ENCODE measurements at places on chromosomes 7 and 10.

DNA sequence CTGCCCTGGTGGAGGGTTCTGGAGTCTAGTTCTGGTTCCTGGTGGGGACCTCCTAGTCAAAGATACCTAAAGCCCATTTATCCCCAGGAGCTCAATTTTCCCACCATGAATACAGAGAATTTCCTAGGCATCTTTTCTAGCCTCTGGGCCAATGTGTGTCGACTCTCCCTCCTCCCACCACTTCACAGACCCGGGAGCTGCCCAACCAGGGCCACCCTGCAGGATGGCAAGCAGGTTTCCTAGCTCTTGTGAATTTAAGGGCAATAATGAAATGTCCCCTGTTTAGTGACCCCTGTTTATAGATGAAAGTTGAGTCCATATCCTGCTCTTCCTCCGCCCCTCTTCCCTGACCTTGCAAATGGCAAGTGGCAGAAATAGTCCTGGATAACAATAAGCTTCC, 9.4 kb downstream of the DLX5 start:
- DNase-seq, result no peak

GRCh38 chr10:4067531-4067930, 282.5 kb upstream of the KLF6 start:
- DNase-seq, result no peak

DNA sequence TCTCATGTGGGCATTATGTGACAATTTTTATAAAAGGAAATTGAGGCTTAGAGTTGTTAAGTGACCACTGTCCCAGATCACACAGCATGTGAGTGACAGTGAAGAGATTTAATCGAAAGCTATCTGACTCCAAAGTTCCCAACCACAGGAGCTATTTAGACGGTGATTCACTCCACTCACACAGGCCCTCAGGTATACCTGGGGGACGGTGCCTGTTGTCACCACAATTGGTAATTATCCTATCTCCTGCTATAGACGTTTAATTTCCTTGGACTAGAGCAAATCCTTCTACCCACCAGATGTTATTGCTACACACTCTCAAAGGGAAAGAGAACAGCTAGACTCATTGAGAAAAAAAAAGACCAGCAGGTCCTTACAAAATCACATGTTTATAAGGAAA, 145.5 kb downstream of the KLF6 start:
- DNase-seq, result no peak

DNA sequence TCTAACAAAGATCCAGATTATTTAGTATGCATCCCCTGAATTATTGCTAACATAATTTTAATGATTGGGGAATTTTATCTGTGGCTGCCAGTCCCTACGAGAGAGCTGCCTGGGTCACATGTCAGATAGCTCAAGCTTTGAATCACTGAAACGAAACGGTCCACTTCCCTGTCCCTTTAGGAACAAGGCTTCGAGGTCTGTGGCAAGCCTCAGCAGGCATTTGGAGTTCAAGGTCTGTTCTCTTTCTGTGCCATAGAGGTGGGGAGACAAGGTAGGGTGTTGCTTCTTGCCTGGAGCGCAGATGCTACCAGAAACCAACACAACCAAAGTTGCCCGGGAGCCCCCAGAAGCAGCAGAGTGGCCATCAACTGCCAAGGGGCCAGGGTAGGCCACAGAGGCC, 13.9 kb upstream of the SH2D4B start:
- no peak for DNase-seq

GRCh38 chr10:69813632-69814031, 11.9 kb downstream of the COL13A1 start:
- DNase-seq, result no peak

GRCh38 chr7:66403564-66403963, 198.4 kb downstream of the TPST1 start:
- DNase-seq, result no peak

DNA sequence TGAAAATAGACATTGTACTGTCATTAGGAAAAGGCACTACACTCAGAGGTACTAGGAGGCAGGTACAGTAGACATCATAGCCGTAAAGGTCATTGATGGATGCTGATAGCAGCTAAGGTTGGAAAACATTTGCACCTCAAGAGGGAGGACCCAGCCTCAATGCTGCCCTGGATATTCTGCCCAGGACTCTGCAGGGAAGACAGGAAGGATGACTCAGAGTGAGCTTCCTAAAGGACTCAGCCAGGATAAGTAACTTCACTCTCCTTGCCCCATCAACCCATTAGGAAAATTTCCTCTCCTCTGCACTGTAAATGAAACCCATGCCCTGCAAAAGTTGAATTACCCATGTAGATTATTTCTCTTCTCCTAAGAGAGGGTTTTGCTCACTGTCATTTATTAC, 617.9 kb upstream of the MKI67 start:
- no peak for DNase-seq

GRCh38 chr10:70970830-70971229, 82.5 kb upstream of the PCBD1 start:
- DNase-seq, result peak; percentile 7

DNA sequence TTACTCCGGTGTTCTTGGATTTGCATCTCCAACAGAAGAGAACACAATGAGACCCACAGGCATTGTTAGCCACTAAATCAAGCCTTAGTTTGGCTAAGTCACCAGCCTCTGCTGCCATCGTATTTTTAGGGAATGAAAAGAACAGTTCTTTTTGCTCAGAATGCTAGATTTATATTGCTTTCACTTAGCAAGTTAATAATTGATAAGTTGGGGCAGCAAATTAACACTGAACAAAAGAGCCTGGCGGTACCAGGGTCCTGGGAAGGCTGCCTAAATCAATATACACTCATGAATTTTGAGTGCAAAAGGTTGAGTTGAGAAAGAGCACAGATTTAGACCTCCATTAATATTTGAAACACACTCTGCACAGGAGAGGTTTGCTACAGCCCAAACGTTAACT, 767.7 kb downstream of the TYW1 start:
- no peak for DNase-seq

DNA sequence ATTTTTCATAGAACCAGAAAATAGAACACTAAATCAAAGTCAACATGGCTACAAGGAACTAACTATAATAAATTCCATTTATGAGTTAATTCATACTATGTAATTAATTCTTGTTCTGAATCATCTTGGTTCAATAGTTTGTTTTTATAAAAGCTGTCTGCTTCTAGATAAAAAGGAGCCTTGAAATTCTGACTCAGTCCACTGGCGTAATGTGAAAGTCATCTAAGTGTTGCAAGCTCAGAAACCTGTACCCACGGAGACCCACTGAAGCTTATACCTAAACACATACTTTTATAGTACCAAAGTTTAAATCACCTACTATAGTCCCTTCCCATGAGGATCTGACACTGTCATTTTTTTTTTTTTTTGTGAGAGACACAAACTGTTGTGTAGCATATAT, 489.4 kb downstream of the SEMA3D start:
- no peak for DNase-seq

DNA sequence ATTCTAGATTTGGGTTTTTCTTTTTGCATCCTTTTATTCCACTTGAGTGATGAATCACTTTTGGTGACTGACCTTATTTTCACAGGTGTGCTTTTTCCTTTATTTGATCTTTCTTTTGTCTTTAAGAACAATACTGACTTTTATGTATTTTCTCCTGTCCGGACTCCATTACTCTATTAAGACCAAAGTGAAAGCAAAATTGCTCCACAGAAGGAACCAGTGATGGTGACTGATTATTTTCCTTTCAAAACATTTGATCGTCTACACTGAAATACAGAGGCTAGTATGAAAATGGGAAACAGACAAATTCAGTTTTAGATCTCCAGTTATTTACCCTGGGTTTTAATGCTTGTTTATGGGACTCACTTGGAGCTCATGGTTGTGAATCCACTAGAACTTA, 15.5 kb downstream of the EXOC4 start:
- DNase-seq, result no peak

GRCh38 chr7:101950450-101951119, 133.2 kb downstream of the CUX1 start:
- no peak for DNase-seq

- no peak for DNase-seq
These were observed 48.1 kb downstream of the SDK1 start for GRCh38 chr7:3349126-3349525.

- peak; percentile 5 for DNase-seq
These were observed 134.2 kb downstream of the PTN start for GRCh38 chr7:137209151-137209817.

- DNase-seq, result no peak
These were observed 301.3 kb upstream of the KLF6 start for GRCh38 chr10:4086131-4086898.

DNA sequence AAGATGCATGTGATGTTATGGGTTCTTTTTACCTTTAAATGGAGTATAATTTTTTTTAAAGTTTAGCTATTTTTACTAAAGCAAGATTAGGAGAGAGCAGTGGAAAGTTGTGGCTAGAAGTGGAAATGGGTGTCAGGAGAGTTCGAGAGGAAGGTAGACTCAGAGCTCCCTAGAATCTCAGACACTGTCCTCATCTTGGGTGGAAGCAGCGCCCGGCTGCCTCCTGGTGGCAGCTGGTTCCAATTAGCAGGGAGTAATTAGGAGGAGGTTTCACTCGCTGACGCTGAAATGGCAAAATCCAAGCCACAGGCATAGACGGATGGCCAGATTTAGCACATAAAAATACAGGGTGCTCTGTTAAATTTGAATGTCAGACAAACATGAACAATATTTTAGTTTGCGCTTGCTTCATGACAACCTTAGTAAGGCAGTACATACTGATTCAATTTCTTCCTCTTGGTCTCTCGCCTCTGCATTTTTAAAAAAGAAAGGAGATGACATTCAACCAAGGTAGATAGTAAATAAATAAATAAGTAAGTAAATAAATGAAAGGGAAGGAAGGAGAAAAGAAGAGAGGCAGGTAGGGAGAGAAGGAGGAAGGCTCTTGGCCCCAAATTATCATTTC, 58.5 kb downstream of the LGI1 start:
- DNase-seq, result peak; percentile 48

DNA sequence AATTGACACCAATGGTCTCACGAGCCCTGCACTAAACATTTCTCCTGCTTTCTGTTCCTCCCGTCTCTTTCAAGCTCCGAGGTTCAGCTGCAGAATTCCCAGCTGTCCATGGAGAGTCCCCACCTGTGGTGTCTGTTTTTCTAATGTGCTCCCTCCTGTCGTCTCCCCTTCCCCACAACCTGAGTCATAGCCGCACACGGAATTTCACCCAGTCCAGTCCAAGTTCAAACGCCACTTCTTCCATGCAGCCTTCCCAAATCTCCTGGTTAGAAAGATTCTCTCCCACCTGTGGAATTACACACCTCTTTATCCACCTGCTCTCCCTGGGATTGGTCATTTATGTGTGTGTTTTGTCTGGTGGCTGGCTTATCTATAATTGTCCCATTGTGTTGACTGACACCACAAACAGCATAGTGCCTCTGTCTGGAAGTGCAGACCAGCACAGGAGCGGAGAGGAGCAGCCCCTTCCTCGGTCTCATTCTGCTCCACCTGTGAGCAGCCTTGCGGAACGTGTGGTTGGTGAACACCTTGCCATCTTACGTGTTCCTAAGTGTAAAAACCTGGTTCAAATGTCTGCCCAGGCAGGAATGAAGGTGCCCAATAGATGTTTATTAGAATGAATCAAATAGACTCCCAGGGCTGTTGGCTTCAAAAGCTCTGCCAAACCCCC, 3.3 kb upstream of the DIP2C start:
- DNase-seq, result no peak

- DNase-seq, result no peak
These were observed 752.0 kb downstream of the GRID1 start for GRCh38 chr10:85614566-85614965.

DNA sequence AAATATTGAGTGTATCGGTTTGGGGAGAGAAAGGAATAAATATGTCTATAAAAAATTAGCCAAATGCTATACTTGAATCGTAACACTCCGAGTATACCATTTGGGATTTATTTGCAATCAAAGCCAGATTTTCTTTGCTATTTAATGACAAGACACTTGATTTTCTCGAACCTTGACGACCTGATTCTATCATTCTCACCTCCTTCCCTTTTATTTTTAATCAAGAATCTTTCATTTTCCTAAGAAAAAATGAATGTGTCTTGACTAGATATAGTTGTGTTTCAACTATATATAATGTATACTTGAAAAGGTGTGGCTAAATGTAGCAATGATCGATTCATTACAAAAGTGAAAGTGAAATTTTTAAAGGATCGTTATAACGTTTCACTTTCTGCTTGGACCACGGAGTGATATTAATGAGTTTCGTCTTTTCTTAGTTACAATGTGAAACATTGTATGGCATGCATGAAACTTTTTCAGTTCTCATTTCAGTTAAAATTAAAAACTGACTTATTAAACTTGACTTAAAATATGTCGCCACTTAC, 562 bp downstream of the NUB1 start:
- peak; percentile 34 for DNase-seq

- no peak for DNase-seq
These were observed 141.3 kb downstream of the JMJD1C start for GRCh38 chr10:63324495-63324854.

GRCh38 chr7:150939466-150939865, 38.7 kb downstream of the KCNH2 start:
- DNase-seq, result no peak

- DNase-seq, result no peak
These were observed 13.5 kb upstream of the MBL2 start for GRCh38 chr10:52786098-52786497.

- no peak for DNase-seq
These were observed 71.9 kb downstream of the ORC5 start for GRCh38 chr7:104135760-104136558.

GRCh38 chr7:4613846-4614548, 68.1 kb upstream of the FOXK1 start:
- peak; percentile 71 for DNase-seq

GRCh38 chr7:55026086-55026790, 7.4 kb downstream of the EGFR start:
- no peak for DNase-seq

DNA sequence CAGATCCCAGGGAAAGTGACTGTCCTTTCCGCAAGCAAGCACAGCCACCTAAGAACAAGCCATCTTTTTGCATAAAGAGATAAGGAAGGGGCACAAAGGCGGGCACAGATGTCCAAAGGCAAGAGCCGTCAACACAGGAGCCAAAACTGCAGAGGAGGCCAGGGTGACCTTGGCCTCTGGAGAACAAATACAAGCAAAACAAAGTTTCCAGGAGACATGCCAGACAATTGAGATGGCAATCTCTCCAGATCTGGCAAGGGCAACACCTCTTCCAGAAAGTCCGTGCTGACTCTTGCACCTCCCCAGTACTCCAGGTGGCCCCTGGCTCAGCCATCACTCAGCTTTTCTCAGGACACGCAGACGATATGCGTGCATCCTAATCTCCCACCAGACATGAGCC, 58.2 kb downstream of the TEX36 start:
- no peak for DNase-seq

Data from muscle of back (tissue), 13 donors.